ENCODE measurements at places on chromosomes 11 and 22.
A peak's percentile ranks its signal among the peaks of the same experiment; 100 is the strongest.

- DNase-seq = peak; percentile 39
Measured at GRCh38 chr11:45771193-45771565, 33.8 kb upstream of the SLC35C1 start.

DNA sequence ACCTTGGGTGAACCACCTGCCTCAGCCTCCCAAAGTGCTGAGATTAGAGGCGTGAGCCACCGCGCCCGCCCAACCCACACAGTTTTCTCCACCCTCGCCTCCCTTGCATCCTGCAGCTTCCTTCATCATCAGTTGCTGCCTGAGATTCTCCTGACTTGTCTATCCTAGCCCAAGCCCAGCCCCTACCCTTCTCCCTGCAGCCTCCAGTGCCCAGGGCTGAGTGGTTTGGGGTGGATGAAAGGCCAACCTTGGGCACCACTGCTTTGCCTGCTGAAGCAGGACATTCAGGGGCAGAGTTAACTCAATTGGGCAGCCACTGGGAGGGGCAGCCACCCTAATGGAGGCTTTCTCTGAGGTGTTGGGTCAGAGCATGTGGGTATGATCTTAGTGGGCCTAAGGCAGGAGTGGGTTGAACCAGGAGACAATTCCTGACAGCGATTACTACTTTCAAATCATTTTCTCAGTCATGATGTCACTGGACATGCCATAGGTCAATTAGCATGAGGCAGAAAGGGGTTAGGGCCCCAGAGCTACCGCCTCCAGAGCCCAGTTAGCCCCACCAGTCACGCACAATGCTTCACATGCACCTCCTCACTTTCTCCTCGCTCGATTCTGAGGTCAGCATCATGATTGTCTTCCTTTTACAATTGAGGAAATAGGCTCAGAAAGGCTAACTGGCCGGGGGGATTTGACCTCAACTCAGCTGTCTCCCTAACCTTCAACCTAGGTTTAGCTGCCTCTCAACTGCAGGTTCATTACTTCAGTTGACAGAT is 1.0 kb upstream of the FKBP2 start:
- DNase-seq = no peak

DNA sequence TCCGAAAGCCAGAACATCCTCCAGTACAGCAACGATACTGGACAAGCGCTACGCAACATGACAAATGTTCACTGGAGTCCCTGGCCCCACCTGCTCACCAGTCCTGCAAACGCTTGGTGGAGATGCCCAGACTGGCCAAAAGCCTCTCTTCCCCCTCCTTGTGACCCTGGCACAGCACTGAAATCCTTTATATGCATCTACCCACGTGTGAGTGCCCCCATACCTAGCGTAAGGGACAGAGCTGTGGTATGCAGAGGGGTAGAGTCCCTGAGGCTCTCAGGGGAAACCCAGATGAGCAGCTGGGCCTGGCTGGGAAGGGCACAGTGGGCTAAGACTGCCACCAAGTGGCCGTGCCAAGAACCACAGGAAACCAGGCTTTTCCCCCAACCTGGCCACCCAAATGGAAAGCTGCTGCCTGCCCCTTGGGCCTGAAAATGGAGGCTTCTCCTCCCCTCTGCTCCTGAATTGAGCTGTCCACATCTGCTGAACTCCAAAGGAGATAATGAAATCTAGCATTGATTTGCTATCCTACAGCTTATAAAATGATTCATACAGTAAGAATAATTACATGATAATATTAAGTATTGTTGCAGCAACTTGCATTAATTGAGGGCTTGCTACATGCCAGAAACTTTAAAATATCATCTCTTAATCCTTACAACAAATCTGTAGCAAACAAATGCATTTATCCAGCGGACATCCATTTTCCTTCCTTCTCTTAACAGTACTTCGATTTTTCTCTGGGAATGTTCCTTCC is 24.8 kb upstream of the TTC12 start:
- DNase-seq = peak; percentile 49

- no peak for DNase-seq
Measured at GRCh38 chr11:14974515-14975251, 2.5 kb upstream of the CALCA start.

GRCh38 chr11:95831198-95831883 is 41.0 kb downstream of the CEP57 start:
- no peak for DNase-seq

GRCh38 chr11:19853016-19853415 is 140.4 kb downstream of the NAV2 start:
- no peak for DNase-seq

DNA sequence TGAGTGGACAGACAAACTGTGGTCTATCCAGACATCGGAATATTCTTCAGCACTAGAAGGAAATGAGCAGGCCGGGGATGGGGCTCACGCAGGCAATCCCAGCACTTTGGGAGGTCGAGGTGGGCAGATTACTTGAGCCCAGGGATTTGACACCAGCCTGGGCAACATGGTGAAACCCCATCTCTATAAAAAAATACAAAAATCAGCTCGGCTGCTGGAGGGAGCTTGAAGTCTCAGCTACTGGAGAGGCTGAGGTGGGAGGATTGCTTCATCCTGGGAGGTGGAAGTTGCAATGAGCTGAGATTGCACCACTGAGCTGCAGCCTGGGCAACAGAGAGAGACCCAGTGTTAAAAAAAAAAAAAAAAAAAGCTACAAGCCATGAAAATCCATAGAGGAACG is 8.0 kb upstream of the CTSD start:
- DNase-seq = no peak

DNA sequence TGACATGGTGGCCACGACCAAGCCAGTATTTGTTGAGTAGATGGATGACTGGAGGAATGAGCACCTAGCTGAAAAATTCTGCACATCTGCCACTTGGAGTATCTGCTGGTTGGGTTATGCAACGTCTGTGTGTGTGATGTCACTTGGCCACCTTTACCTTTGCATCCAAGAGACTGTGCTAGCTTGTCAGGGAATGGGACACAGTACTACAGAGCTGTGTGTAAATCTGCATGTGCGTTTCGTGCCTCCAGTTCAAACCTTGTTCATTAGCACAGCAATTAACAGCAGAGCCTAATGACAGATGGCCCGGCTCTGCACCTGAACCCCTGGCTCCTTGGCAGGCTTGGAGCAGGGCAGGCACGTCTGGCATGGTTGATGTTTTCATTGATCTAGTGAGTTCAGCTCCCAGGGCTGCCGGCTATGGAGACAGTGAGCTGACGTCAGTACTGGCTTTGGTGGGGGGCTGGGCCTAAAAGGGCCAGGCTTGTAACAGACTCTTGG is 188.4 kb upstream of the NAV2 start:
- DNase-seq = no peak

- no peak for DNase-seq
Measured at GRCh38 chr11:119932828-119933562, 204.0 kb upstream of the NECTIN1 start.

DNA sequence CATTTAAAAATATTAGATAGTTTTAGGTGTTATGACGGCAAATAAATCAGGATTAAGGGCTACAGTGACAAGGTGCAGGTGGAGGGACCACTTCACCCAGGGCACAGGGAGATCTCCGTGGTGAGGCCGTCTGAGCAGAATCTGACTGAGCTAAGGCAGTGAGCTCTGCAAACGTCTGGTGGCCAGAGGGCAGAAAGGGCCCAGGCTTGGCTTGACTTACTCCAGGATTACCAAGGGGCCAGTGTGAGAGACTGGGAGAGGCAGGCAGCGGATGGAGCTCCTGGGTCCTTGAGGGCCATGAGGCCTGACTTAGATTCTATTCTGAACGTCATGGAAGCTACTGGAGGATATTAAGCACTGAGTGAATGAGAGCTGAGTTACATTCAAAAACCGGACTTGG is 125.9 kb upstream of the B3GAT1 start:
- no peak for DNase-seq

GRCh38 chr11:6498121-6498520 is 1.0 kb downstream of the DNHD1 start:
- no peak for DNase-seq

GRCh38 chr11:110730773-110731172 is 18.5 kb upstream of the ARHGAP20 start:
- DNase-seq = no peak

DNA sequence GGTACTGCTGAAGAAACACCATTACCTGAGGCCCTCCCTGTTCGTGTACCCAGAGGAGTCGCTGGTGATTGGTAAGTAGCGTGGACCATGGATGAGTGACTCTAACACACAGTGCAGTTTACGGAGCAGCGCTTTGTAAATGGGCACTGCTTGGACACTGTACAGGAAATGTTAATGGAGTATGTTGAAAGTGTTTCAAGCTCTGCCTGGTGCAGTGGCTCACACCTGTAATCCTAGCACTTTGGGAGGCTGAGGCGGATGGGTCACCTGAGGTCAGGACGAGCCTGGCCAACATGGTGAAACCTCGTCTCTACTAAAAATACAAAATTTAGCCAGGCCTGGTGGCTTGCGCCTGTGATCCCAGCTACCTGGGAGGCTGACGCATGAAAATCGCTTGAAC is 29.7 kb downstream of the XRCC6 start:
- no peak for DNase-seq

- DNase-seq = no peak
Measured at GRCh38 chr11:95884376-95884775, 39.5 kb downstream of the MTMR2 start.

GRCh38 chr11:86162239-86162638 is 82.3 kb upstream of the EED start:
- no peak for DNase-seq

- no peak for DNase-seq
Measured at GRCh38 chr11:118202599-118203422, 22.0 kb downstream of the JAML start.

Measured in GM12892 (cell line).